ENCODE measurements at places on chromosomes 3 and 15.

DNA sequence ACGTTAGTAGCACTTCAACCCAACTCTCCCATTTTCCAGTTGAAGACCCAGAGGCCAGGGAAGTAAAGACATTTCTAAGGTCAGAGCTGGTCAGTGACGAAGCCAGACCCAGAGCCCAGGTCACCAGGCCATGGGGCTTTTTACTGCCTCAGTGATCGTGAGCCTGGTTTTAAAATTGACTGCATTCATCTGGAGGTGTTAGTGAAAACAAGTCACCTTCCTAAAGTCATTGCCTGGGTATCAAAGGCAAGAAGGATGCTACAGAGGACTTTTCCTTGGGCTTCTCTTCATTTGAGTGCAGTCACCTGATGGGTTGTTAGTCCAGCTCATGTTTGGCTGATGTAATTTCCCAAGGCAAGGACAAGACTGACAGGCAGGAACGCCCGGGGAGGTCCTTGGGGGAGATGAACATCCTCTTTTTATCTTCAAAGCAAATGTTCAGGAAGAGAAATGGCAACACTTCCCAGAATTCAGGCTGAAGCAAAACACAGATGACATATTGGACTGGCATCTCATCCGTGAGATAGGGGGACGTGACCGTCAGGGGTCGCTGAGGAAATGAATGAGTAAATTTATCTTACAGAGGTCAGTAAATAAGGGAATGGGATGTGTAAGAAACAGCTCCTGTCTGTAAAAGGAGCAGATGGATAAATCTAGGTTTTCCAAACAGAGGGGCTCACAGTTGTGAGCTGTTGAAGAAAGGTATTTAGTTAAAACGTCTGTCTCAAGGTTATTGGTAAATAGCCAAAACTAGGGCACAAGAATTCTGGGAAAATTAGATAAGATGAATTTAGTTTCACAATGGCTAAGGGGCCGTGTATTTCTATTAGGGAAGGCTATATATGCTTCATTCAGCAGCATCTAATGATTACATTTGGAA is 201.2 kb downstream of the OPA1 start:
- DNase-seq, result no peak

DNA sequence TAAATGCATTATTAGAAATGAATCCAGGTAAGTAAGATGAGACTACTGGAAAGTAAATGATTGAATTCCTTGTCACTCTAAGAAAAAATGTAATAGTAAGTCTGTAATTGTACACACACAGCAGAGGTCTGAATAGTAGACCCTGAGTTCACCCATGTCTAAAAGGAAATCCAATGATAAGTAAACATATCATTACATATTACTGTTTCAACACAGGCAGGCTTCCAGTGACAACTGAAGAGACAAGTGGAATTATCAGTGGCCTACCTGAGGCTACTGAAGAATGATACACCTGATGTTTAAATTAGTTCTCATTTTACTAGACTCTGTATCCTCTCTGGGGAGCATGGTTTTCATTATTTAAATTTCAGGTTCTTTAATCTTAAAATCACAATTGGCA is 6.2 kb upstream of the CCNL1 start:
- no peak for DNase-seq

DNA sequence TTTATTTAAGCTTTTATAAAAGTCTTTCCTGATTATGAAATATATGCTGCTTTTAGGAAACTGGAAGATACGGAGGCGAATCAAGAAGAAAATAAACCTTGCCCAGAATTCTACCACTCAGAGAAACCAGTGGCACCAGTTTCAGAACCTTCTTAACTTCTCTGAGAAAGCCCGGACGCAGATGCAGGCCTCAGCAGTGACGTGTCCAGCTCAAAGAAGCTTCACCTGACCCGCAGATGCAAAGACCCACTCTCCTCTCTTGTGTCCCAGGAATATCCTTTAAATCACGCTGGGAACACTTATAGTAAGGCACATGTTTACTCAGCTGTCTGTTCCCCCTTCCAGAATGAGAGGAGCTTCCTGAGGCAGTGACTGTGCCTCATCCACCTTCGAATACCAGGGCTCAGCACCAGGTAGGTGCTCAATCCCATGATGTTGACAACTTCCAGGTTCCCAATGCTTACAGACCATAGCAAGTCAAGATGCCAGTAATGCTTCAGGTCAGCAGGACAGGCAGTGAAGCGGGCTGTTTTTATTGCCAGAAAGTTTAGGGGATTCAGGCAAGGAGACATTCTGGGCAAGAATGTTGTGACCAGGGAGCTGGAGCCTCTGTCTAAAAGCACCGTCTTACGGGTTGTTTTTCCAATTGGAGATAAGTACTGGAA is 39.9 kb upstream of the LDHAL6B start:
- no peak for DNase-seq

DNA sequence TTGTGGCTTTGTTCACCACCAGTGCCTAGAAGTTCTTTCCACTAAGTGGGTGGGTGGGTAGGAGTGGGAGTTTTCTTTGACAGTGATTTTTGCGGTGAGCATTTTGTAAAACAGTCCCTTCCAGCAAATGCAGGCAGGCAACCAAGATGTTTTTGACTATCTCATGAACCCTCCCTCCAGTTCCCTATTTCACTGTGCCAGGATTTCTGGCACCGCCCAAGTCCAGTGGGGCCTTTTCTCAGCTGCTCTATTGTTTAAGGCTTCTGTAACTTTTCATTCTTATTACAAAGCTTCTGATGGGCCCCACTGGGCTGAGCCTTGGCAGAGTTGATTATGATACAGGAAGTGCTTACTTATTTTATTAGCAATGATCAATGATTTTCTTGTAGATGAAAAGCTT is 236.0 kb downstream of the EDEM1 start:
- no peak for DNase-seq

GRCh38 chr3:194056731-194057415 is 79.1 kb upstream of the HES1 start:
- no peak for DNase-seq

DNA sequence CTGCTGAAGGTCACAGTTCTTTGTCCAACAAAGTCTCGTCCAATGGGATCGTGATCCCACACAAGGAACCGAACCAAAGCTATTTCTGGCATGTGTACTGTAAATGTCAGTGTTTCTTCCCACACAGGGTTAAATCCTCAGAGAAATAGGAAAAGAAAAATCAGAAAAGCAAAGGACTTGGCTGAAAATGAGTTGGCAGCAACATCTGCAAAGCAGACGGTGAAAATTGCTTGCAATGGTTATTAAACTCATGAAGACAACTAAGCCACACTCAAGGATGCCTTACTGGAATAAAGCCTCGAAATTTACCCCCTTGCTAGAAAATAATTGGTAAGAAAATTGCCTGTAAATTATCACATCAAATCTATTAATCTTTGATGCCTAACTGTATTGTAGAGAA is 195.2 kb upstream of the STRIT1 start:
- DNase-seq, result no peak

- no peak for DNase-seq
These were observed 311.9 kb downstream of the SHQ1 start for GRCh38 chr3:72536206-72536877.

DNA sequence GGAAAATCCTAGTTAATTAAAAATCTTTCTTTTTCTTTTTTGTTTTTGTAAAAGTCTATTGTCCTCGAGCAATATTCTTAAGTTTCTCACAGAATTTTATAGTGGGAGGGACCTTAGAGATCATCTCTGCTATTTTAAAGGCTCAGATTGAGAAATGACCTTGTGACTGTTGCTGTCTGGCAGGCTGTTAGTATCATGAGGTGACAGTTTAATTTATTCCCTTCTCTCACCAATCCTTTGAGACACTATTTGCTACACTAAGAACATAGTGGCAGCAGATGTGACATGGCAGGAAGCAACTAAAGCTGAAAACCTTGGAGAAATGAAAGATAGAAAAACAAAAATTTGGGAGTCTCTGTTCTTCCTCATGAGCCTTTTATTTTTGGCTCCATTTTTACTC is 24.9 kb downstream of the APPL1 start:
- DNase-seq, result no peak

- DNase-seq, result no peak
These were observed 84.9 kb upstream of the UBE2E1 start for GRCh38 chr3:23720885-23721284.

DNA sequence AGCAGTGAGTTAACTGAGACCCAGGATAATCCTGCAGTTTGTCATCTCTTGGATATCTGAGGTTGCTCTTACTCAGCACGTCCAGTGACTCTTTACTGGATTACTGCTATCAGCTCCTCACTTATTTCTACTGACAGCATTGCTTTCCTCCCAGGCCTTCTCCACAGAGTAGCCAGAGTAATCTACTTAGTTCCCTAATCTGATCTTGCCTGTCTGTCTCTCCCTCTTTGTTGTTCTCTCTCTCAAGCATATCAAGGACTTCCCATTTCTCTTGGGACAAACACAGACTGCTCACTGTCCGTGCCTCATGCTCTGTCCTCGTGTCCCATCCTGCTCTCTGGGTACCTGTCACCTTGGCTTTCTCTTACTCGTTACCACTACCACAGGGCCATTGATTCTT is 376.2 kb downstream of the FEZF2 start:
- no peak for DNase-seq

DNA sequence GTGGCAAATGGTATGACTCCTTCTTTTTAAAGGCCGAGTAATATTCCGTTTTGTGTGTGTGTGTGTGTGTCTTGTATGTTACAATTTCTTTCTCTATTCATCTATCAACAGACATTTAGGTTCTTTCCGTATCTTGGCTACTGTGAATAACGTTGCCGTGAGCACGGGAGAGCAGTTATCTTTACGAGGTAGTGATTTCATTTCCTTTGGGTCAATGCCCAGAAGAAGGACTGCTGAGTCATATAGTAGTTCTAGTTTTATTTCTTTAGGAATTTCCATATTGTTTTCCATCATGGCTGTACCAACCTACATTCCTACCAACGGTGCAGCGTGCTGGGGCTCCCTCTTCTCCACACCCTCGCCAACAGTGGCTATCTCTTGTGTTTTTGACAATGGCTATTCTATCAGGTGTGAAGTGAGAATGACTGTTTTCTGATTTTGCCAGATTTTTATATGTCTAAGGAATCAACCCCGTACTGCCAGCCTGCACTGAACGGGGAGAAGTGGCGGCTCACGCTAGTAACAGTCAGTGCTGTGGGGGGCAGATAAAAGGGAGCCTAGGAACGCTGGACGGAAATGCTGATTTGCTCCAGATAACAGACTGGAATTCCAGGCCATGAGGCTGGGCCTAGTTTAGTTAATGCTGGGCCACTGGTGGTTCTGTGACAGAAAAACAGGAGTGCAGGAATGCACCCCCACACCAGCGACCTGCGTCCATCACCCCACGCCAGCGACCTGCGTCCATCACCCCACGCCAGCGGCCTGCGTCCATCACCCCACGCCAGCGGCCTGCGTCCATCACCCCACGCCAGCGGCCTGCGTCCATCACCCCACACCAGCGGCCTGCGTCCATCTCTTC is 168.1 kb downstream of the XXYLT1 start:
- peak; percentile 91 for DNase-seq

DNA sequence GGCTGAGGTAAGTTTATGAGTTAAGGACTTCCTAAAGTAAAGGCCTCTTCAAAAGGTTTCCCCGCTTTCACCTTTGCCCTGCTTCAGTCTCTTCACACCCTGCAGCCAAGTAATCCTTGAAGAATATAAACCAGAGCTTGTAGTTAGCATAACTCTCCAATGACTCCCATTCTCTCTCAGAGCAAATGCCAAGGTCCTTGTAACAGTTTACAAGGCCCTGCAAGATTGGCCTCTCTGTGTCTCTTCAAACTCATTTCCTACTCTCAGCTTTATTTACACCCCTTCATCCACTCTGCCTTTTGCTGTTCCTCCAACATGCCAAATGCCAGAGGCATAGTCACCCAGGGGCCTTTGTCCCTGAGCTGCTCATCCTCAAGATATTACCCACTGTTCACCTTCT is 60.5 kb upstream of the MME start:
- no peak for DNase-seq

GRCh38 chr3:21729888-21730459 is 21.0 kb downstream of the ZNF385D start:
- no peak for DNase-seq

DNA sequence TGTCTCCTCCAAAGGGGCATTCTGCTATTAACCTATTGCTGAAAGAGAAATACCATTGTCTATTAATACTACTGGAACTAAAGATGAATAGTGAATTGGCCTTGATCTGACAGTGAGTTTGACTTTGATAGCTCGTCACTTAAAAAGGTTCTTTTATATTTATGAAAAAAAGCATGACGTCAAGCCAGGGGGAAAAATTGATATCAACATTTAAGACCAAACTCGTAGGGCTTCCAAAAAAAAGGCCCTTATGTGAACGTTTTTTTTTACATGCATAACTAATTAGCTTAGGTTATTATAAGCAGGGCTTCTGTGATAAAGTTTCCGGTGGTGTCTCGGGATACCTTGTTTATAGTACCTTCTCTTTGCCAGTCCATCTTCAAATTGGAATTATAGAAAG is 63.3 kb upstream of the SAMMSON start:
- DNase-seq, result no peak

DNA sequence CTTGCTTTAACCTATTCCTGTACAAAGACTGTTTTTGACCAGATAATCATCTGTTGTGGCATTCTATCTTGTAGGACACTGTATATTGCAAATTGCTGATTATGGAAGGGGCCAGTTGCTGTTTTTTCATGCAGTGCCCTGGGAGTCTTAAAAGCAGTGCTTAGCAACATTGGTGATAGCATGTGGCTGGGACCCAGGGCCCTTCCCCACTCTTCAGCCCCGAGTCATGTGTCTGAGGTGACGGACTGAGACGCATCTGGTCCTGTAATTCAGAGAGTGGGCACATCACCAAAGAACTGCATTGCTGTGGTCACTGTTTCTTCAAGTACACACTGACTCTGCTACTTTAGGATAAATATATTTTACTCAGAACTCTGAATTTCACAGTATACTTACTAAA is 63.4 kb downstream of the SNRK start:
- no peak for DNase-seq

GRCh38 chr3:99023590-99024192 is 122.2 kb upstream of the DCBLD2 start:
- peak; percentile 57 for DNase-seq

- no peak for DNase-seq
These were observed 150.8 kb downstream of the ATP10A start for GRCh38 chr15:25712192-25712960.
